Hippocampal formation (tissue), 2 donors: ENCODE measurements at places on chromosomes 12 and 14.

DNA sequence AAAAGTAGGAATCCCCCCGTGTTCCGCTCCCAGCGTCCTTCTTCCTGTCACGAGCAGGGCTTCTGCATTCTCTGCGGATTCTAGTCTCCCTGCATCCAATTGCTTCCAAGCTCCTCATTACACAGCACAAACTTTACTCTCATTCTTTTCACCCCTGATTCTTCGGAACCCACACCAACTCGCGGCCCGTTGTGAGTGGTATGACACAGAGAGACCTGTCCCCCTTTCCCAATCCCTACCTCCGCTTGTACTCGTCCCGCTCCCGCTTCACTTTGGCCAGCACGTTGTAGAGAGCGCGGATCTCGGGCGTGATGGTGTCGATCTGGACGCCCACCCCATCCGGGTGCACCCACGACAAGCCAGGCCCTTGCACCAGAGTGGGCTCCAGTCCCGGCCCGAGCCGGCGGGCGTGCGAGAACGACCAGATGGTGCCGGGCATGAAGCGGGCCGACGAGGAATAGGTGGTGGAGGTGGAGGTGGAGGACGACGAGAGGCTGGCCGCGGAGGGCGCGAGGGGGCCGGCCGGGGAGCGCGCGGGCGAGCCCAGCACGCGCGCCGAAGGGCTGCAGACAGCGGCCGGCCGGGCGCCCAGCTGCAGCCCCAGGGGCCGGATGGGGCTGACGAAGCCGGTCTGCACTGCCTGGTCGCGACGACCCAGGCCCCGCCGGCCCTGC lies 687 bp downstream of the IFFO1 start:
- DNase-seq = no peak

DNA sequence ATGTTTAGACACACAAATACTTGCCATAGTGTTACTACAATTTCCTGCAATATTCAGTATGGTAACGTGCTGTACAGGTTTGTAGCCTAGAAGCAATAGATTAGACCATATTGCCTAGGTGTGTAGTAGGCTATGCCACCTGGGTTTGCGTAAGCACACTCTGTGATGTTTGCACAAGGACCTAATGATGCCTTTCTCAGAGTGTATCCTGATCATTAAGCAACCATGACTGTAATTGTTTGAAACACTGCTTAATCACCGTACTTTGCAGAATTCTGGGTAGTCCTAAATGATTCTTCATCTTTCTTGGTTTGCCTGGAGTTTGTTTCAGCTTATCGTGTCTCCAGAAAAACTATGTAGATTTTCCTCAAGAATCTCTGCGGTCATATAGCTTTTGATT lies 11.2 kb upstream of the TCP11L2 start:
- DNase-seq = no peak

- peak; percentile 8 for DNase-seq
Measured at GRCh38 chr12:26691234-26691970, 141.6 kb downstream of the ITPR2 start.

- DNase-seq = no peak
Measured at GRCh38 chr12:62434494-62435302, 31.9 kb upstream of the MON2 start.

DNA sequence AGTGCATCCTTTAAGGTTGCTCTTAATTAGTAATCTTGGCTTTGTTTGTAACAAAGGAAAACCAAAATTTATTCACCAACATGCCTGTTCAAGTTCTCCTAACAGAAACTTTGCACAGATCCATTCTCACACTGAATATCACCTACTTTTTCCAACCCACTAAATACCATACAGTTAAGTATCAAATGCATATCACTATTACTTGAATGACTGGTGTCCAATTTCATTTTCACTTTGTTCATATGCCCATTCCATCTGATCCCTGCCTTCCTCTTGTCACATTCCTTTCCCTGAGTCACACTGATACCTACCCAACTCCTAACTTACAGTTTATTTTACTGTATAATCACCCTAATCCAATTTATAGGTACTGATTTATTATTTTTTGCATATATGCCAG lies 286.4 kb downstream of the NELL2 start:
- no peak for DNase-seq

DNA sequence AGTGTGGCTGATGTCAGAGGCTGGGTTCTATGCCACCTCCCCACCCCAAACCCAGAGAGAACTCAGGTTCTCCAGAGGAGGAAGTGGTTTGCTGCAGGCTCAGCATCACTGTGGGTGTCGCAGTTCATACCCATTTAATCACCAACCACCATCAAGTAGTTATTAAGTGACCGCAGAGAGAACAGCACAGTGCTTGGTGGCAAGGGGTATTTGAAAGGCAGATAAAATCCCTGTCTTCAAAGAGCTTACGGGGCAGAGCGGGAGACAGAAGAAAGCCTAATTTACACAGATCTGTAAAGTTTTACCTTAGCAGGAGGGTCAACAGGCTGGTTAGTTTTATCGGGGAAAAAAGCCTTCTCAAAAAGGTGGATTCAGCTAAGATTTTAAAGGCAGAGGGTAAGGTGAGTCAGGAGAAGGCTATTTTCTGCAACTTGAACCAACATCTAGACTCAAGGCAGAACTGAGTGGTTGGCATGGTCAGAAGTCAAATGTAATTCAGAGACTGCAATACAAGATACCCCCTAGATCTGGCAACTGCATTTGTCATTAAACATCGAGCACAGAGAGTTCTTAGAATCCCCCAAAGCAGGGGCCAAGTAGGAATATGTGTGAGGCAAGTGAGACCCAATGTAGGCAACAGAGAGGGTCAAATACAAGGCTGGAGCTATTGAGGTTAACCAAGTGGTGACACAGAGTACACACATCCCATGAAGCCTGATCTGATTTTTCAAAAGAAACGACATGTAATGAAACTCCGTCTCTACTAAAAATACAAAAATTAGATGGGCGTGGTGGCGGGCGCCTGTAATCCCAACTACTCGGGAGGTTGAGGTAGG lies 13.2 kb downstream of the PXN start:
- DNase-seq = no peak

- no peak for DNase-seq
Measured at GRCh38 chr12:89468017-89468416, 56.6 kb downstream of the GALNT4 start.

DNA sequence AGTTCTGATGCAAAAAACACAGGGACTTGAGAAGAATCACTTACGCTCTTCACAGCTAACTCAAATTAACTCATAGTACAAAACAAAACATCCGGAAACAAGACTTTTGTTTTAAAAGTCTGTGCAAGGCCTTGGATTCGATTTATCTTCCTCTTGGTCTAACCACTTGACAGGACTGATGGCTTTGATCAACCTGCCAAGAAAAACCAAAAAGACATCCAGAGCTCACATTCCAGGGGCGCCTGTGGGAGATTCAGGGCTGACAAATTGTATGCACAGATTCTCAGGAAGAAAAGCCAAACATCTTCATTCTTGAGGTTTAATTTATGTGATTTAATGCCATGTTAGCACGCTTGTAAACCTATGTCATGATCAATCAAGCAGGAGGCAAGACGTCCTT lies 129.1 kb upstream of the TMCC3 start:
- DNase-seq = no peak
